SW 1271 (cell line): ENCODE measurements at places on chromosomes 6 and 20.

- DNase-seq = no peak
These were observed 255.4 kb downstream of the GMPR start for GRCh38 chr6:16493802-16494201.

- no peak for DNase-seq
These were observed at the start of gene AKAP12 for GRCh38 chr6:151239603-151240035. AKAP12 (plus strand) TSS chr6:151239967; CDS start chr6:151240563, 596 bp downstream.

DNA sequence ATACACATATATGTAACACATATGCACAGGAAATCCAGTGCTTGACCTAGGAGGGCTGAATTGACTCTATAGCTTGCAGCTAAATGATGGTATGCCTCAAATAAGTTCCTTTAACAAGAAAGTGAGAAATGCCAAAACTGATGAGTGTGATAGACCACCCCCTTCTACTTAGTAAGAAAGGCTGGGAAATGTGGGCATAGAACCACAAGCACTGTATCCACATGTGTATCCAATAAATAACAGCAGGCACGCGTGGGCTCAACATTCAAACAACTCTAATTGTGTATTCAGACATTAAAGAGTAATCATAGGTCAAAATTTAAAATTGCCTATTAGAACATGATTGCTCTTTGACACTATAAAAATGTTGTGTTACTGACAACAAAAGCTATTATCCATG, 54.1 kb downstream of the FAM83B start:
- no peak for DNase-seq

DNA sequence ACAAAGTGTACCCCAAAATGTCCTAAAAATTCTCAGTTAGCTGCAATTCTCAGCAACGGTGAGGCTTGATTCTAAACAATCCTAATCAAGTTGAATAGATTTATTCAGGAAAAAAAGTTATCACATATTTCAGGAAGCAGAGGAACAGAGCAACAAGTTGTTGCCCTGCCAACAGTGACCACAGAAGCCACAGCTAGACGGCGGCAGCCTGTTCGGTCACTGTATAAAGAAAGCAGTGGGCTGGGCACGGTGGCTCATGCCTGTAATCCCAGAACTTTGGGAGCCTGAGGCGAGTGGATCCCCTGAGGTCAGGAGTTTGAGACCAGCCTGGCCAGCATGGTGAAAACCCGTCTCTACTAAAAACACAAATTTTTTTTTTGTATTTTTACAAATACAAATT, 171.2 kb upstream of the BMP5 start:
- DNase-seq = no peak

GRCh38 chr20:38043512-38044300, 10.2 kb downstream of the RPRD1B start:
- peak; percentile 44 for DNase-seq

DNA sequence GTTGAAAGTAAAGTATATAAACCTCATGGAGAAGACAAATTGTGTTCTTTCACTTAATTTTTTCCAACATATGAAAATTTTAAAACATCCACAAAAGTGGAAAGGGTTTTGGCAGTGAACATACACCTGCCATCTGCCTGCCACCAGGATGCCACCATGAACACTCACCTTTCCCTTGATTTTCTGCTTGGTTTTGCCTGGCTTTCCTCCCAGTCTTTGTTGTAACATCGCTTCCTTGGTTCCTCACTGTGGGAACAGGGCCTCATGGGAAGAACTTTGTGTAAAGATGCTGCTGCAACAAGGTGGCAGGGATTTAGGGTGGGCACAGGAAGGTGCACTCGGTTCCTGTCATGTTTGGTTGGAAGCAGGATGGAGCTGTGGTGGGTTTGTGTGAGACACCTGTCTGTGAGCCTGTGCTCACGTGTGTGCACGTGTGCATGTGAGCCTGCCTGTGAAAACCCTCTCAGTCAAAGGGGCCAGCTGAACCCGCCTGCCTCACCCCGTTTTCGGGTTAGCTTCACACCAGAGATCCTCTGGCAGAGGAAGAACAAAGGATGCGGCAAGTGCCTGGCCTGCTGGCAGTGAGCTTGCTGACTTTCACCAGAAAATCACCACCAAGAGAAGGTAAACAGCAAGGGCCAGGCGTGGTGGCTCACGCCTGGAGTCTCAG, 11.0 kb upstream of the RBM38 start:
- no peak for DNase-seq

DNA sequence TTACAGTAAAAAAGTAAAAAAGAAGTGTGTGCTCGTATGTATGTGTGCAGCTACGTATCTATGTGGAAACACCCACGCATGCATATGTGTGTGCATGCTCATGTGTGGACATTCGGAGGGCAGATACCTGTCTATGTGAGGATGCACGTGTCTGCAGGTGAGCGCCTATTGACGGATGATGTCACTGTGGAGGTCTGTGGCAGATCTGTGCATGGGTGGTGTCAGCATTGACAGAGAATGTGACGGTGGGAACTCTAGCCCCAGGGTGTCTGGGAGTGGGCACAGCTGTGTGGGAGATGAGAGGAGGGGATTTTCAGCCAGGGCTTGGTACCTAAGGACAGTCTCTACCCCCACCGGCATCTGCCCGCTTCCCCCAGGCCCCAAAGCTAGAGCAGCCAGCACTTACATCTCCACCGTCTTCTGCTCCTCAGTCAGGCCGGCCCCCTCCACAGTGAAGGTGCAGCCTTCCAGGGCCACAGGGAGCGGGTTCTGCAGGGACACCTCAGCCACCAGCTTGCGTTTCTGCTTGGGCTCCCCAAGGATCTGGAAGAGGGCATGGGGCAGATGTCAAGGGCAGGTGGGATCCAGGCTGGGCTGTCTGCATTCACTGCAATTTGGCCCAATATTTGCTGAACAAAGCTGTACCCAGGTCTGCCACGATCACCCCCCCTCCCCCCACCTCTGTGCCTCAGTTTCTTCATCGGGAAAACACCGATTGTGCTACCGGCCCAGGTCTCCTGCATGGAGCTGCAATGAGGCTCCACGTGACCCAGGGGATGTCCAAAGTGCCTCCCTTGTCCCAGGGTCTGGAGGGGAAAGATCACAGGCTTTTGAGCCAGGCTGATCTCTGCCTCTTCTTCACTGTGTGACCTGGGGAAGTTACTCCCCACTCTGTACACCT, 34.1 kb downstream of the TGM2 start:
- DNase-seq = no peak

DNA sequence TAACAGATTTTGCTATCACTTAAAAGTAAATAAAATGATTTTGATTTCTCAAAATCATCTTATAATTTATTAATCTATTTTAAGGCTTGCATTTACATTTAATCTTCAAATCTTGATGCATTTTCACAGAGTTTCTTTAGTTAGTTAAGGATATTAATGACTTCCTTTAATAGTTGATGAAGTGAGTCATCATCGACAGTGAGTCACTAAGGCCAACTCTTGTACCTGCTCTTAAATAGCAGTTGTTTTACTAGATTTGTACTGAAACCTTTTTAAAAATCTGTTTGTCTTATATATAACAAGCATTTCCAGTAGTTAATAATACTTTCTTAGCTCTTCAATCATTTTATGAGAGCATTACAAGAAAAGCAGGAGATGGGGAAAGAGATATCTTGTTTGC, 191.7 kb downstream of the ESR1 start:
- DNase-seq = no peak

GRCh38 chr6:20826378-20826777, 292.1 kb downstream of the CDKAL1 start:
- DNase-seq = no peak

- DNase-seq = no peak
These were observed 44.1 kb downstream of the RALY start for GRCh38 chr20:34037767-34038166.
